Stimulated activated CD4-positive, alpha-beta T cell treated with anti-CD3 and anti-CD28 coated beads, Interleukin-2, amount 100 ng/mL, for 24 hours (primary cell): ENCODE measurements at places on chromosomes 1 and 21.
A peak's percentile ranks its signal among the peaks of the same experiment; 100 is the strongest.

- no peak for DNase-seq
Measured at GRCh38 chr1:213163278-213163711, 112.3 kb downstream of the RPS6KC1 start.

DNA sequence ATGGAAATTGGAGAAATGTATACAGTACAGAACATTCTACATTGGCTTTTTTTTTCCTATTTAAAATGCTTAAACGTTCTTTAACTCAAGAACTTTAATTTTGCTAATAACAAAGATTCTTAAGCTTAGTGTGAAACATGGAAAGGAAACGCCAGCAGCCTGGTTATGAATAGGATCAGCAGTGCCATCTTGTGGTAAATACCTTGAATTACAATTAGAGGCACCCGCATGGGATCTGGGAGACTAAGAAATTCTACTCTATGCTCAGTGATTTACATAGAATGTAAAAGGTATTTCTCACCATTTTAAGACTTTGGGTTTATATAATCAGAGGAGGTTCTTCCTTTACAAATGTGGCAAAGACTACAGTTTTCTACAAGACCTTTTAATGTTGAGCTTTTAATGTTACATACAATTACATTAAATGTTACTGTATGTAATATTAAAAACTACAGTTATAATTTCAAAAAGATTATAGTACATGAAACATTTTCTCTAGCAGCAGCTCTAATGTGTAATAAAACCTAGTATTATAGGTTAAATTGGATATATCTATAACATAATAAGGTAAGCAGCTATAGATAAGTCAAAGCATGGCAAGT, 32.1 kb upstream of the APOBEC4 start:
- DNase-seq = peak; percentile 6

GRCh38 chr1:21814241-21814918, 2.3 kb downstream of the LDLRAD2 start:
- DNase-seq = peak; percentile 26

GRCh38 chr1:230356869-230357794, 69.0 kb downstream of the PGBD5 start:
- DNase-seq = no peak

GRCh38 chr1:43036932-43037331, 78.3 kb upstream of the SLC2A1 start:
- no peak for DNase-seq

DNA sequence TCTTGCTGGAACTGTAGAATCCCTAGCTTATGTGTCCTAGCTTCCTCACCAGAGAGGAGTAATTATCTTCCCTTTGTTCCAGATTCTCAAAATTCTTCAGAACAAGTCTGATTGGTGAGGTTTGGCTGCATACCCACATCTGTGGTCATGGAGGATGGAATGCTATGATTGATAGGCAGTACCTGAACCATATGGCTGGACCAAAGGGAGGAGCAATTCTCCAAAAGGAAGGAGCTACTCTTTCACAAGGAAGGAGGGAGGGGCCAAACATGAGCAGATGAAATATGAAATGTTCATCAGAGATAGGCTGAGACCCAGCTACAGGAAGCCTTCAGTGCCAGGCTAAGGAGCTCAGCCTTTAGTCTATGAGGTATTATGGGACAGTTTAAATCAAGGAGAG, 5.0 kb upstream of the RNF19B start:
- DNase-seq = no peak

GRCh38 chr1:71364236-71364635, 283.4 kb upstream of the ZRANB2 start:
- DNase-seq = no peak

DNA sequence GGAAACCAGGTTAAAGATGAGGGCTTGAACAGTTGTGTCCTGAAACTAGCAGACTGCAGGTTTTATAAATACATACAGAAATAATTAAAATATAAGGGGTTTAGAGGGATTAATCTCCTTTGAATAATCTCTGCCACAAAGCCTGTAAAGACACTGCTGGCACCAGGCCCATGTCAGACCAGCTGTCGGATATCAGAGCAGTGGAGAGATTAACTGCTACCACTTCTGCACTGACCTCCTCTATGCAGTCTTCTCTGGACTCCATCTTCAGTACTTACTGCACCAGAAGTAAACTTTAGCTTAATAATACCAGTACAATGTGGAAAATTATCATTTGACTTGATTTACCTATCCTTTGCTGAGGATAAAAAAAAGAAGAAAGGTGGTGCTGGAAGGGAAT, 128.6 kb downstream of the LHX4 start:
- no peak for DNase-seq

GRCh38 chr1:40314721-40315238, 2.3 kb downstream of the COL9A2 start:
- no peak for DNase-seq

- no peak for DNase-seq
Measured at GRCh38 chr1:231026576-231026975, 13.5 kb downstream of the FAM89A start.

GRCh38 chr1:222938986-222939385, 124.1 kb downstream of the DISP1 start:
- no peak for DNase-seq
